Tracheal epithelial cell (primary cell): ENCODE measurements at places on chromosomes 2 and 18. TPM values are rescaled to one million over a fixed set of nuclear protein-coding genes. Genes with fewer than 3 reads are reported as not detected.

Gene REV1
- 28.0 and 32.8 TPM in 2 replicates for total RNA-seq

Gene GCKR
- total RNA-seq = not detected in 2 replicates

Gene ARHGAP15
- total RNA-seq = not detected in 2 replicates

Gene HTR2B
- not detected in 2 replicates for total RNA-seq

Gene REG3A
- total RNA-seq = not detected in 2 replicates
